ENCODE measurements at places on chromosomes 7 and 10.
A peak's percentile ranks its signal among the peaks of the same experiment; 100 is the strongest.

DNA sequence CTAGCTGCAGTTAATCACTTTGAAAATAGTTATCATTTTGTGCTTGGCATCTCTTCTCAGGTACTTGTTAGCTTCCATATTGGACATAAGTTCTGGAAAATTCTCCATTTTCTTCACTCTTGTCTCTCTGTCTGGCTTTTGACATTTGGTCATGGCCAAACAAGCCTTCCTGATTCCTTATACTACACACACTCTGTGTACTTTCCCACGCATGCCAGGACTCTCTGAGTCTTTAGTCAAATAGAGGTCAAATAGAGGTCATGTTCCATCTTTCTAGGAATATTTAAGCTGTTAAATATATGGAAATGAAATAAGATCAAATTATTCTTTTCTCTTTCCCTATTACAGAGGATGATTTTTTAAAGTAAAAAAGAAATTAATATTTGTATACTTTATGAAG is 235.5 kb upstream of the PLXDC2 start:
- DNase-seq: no peak

DNA sequence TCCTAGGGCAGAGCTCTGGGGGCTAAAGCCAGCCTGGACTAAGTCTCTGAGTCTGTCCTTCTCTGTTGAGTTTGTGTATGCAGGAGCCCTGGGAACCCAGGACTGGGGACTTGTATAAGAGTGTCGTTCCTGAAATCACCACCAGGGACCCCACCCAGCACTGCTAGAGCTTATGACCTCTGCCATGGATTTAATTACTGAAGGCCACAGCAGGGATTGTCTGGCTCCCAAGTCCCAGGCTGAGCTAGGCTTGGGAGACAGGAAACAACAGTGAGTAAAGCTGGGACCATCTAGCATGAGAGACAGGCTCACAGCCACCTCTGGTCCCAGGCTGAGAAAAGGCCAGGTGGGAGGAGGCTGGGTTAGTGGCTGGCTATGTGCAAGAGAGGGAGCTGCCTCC is 1.4 kb upstream of the TSPAN15 start:
- no peak for DNase-seq

GRCh38 chr7:103715376-103716120 is 269.5 kb upstream of the SLC26A5 start:
- DNase-seq: no peak

DNA sequence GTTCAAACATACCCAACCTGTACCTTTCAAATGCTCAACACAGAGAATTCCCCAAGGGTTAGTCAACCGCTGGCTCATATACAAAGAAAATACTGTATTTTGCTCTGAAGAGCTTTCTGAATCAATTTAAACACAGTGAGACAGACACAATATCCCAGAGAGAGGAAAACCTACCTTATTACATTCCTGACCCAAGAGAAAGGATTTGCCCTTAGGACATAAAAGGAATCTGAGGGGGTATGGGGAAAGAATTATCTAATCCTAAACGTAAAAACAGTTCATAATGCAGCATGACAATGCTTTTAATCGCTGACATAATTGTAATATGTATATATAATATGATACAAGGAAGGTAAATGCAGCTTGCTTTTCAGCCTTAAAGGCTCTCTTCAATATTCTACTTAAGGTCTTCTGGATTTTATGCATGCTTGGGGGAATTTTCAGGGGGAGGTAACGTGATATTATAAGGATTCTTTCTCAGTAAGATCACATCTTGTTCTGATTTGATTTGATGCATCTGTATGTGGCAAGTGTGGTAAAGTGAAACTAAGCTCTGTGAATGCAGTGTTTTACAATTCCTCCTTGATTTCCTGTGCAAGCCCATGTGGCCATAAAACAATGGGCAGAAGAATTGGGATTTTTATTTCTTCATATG is 240.5 kb downstream of the GLI3 start:
- DNase-seq: peak; percentile 83

- no peak for DNase-seq
Measured at GRCh38 chr10:48317321-48317990, 11.0 kb downstream of the MAPK8 start.

- no peak for DNase-seq
Measured at GRCh38 chr10:49107111-49107886, 8.0 kb downstream of the VSTM4 start.

DNA sequence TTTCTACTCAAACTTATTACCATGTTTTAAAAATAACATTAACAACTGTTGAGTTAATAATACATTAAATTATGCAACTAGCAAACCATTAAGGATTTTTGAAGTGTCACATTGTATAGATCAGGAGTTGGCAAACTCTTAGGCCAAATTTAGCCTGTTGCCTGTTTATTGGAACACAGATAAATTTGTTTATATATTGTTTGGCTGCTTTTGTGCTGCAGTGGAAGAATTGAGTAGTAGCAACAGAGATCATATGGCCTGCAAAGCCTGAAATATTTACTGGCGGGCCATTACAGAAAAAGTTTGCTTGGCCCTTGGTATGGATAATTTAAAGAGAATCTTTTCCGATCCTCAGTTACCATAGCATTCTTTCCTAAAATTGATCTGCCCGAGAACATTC is 50.7 kb upstream of the TMEM236 start:
- DNase-seq: no peak

- DNase-seq: no peak
Measured at GRCh38 chr10:69908124-69908523, 106.4 kb downstream of the COL13A1 start.

DNA sequence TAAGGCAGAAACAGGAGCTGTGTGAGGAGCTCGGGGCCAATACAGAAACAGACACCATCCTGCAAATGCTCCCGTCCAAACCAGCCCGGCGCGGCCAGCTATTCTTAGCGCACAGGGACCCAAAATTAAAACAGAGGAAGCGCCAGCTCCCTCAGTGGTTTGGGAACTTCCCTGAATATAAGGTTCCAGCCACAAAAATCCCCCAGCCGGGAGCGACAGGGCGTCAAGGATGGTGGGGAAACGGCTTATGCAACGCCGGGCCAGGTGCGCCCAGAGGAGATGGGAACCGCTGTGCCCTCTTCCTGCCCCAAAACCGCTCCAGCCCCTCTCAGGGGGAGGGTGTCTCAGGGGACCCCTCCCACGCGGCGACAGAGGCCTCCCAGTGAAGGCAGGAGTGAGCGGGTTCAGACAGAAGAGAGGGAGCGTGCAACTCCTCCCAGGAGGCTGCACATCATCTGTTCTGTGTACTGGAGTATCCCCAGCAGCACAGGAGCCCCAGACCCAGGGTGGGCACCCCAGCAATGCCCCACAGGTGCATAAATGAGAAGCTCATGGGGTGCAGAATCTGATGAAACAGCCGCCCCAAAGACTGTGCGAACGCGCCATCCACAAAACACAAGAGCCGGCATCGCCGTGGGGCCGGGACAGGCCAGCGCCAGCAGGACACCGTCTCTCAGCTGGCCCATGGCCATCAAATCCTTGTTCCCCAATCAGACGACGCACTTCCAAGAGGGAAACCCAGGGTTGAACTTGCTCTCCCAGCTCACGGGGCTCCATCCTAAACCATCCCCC is 73.9 kb upstream of the PDGFA start:
- no peak for DNase-seq

DNA sequence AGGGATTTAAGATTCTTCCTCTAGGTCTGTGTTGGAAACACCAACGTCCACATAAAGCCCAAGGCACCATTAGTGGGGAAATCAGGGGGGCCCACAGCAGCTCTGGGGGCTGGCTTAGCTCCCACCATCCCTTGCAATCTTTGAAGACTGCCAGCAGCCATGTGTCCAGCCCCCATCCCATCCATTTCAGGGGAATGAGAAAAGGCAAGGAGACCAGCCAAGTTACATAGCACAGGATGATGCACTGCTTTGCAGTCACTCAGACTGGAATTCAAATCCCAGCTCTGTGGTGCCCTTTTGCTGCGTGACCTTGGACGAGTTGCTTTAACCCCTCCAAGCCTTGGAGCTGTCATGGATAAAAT is 108.9 kb upstream of the ZMIZ1 start:
- no peak for DNase-seq

GRCh38 chr7:79604841-79605240 is 151.4 kb upstream of the MAGI2 start:
- no peak for DNase-seq

DNA sequence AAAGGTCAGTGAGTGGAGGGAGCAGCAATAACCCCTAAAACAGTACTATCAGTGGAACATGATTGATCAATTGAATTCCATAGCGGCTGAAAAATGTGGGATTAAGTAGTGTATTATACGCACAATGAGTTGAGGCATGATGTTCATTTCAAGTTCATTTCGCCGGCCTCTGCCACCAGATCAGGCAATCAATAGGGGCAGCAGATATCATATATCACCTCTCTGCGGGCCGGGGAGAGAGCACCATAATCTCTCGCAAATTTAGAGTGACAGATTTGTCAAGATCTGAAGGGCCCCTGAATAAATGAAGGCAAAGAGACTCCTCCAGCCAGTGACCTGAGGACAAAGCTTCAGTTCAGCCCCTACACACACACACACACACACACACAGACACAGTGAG is 58.5 kb downstream of the PAX2 start:
- DNase-seq: no peak

- DNase-seq: no peak
Measured at GRCh38 chr10:117420768-117421167, 45.5 kb upstream of the PDZD8 start.

GRCh38 chr7:142174441-142174840 is 62.9 kb downstream of the MGAM2 start:
- DNase-seq: no peak

GRCh38 chr10:107371801-107372200 is 207.3 kb upstream of the SORCS1 start:
- no peak for DNase-seq

DNA sequence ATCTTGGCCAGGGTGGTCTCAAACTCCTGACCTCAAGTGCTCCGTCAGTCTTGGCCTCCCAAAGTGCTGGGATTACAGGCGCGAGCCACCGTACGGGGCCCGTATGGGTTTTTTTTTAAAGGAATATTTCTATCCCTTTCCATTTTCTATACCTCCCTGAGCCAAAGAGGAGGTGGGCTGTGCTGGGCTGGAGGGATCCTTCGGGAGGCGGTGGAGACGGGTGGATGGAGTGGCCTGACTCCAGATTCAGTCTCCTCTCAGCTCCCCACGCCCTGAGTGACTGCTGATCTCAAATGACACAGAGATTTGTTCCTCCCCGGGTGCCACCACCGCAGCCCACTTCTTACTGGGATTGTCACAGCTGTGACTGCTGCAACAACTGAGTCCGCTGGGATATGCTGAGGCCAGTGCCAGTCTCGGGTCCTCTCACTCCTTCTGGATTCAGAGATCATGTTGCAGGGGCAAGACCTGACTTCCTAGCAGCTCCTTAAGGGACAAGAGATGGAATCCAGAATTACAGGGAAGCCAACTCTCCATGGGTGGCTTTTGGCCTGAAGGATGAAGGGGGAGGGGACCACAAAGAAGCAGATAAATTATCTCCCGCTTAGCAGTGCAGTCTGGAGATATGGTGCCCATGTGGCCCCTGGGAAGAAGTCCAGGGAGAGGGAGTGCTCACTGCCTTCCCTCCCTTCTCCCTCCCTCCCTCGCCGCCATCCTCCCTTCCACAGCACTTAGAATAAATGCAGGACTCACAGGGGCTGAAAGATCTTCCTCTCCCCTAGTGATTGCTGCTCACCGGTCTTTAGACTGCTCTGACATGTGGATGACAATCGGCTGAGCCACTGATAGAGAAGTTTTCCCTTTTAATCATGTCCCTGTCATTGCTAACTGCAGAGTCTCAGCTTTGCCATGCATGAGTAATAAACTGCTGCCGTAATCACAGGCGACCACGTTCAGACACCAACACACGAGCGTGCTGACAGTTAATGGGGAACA is 14.3 kb downstream of the GALNT17 start:
- DNase-seq: no peak
